ENCODE measurements at places on chromosomes 5 and 9.

DNA sequence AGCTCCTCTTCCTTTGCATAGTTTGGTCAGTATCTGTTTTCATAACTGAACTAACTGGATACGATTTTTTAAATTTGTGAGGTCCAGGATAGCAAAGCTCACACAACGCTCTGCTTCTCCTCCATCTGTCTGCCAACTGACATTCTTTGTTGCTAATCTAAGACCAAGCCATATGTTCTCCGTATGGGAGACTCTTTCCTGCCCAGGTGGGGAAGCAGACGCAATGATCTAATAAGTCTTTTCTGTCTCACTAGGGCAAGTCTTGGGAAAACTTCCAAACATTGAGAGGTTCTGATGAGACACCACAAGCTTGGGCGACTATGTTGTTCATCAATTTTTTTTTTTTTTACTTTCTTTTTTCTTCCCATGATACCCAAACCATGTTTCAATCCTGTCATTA lies 558.5 kb downstream of the EFNA5 start:
- no peak for DNase-seq

DNA sequence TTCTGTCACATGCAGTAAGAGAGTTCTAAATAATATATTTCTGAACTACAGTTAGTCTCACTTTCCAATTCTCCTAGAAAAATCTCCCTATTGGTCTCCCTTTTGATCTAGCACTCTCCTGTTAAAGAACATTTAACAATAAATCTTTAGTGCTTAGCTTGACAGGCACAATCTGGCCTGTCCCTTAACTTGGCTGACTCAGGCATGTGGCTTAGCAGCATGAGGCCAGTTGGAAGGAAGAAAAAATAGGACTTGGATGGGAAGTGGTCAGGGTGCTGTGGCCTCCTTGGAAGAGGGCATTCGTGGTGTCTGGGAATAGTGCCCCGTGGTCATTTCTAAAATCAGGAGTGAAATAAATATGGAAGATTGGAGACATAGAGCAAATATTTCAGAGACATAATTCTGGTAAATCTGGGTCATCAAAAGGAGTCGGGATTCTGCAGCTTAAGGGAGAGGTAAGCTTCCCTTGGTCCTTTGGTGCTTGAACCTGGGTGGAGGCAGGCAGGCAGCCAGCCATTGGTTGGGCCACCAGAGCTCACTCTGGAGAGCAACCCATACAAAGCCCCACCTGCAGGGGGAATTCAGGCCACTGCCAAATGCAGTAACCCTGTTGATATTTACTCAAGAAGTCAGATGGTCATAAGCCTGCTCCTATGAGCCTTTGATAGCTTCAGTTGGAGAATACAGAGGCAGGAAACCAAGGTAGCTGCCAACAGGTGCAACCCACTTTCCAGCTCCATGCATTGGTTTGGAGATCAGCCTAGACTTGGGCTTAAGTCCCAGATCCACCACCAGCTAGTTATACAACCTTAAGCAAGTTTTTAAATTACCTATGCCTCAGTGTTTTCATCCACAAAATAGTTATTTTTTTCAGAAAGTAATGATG lies 28.8 kb upstream of the TLE4 start:
- DNase-seq = no peak

- no peak for DNase-seq
Measured at GRCh38 chr5:56831773-56832172, 16.4 kb downstream of the MAP3K1 start.

DNA sequence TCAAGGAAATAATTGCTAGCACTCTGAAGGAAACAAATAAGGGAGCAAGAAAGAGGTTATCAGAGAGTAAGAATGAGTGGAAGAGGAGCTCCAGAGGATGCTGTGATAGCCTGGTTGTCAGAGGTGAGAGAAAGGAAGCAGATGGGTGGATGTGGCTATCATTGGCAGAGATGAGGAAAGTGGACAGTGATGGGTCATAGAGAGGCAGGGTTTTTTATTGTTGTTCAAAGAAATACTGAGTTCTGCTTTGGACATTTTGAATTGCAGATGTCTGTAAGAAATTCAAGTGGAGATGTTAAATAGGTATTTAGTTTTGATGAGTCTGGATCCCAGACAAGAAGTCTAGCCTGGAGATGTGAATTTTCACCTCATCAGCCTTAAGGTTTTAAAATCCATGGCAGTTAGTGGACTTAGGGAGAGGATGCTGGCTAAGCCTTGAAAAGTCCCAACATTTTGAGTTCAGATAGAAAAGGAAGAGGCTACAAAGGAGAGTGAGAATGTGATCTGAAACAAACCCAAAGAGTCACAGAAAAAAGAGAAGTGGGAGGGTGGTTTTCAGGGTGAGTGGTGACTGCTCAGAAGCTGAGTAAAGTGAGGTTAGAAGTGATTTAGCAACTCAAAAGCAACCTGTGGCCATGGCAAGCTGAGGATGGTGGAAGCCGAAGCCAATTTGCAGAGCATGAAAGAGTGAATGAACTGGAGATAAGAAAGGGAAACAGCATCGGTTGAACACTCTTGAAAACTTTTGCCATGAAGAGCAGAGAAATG lies 50.4 kb downstream of the PPIC start:
- DNase-seq = no peak

- no peak for DNase-seq
Measured at GRCh38 chr9:22107202-22108045, 98.3 kb upstream of the CDKN2B start.

DNA sequence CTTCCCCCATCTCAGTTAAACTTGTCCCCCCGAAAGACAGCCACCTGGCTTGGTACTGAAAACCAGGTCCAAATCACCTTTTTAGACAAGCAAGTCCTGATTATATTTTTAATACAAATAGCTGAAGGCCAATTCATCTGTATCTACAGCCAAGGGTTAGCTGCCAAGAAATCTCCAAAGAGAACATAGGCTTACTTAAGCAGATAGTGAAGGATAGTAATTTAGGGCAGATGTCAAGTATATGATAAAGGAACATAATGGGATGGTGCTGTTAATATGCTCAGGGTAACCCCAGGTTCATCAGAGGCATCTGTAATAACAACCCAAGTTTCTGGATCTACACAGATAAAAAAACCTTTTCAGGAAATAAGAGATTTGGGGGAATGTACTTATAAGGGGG lies 133.0 kb downstream of the EBF1 start:
- no peak for DNase-seq

- no peak for DNase-seq
Measured at GRCh38 chr5:82320966-82321365, 42.8 kb upstream of the RPS23 start.

- DNase-seq = no peak
Measured at GRCh38 chr5:160792281-160792680, 59.7 kb downstream of the ATP10B start.

DNA sequence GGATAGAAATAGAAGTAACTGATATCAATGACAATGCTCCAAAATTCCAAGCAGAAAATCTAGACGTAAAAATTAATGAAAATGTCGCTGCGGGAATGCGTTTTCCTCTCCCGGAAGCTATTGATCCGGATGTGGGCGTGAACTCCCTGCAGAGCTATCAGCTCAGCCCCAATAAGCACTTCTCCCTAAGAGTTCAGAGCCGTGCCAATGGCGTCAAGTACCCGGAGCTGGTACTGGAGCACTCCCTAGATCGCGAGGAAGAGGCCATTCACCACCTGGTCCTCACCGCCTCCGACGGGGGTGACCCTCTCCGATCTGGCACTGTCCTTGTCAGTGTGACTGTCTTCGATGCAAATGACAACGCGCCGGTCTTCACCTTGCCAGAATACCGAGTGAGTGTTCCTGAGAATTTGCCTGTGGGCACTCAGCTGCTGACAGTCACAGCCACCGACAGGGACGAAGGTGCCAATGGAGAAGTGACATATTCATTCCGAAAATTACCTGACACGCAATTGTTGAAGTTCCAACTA lies 818 bp downstream of the PCDHGA10 start:
- DNase-seq = no peak

DNA sequence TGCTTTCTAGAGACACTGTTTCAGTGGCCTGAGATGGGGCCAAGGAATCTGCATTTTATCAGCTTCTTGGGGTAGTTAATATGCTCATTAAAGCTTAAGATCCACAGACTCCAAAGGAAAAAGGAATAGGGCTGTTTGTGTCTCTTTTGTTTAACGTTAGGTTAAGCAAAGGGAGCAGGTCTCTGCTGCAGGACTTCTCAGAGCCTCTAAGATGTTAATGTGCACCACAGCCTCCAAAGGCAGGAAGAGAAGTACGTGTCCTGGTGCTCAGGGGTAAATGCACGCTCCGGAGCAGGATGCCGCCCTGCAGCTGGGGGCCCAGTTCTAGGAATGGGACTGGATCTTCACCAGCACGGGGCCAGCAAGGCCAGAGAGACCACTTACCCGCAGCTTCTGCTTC lies 19.6 kb downstream of the SPARC start:
- DNase-seq = no peak

DNA sequence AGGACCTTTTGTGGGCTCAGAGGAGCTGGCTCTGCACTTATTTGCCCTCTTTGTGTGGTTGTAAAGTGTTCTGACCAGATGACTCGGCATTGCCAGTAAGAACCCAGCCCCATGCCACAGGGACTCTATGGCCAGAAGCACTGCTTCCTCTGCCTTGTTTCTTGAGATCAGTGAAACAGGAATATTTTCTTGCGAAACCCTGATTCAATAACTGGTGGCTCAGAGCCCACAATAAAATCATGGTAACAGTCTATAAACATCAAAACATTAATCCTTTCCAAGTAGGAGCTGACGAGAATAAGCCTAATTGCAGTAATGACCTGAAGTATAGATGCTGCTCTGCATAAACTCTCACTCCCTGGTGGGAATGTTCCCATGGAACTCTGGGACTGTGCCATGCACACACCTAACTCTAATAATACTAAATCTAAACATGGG lies 344.3 kb downstream of the ZNF608 start:
- DNase-seq = no peak

DNA sequence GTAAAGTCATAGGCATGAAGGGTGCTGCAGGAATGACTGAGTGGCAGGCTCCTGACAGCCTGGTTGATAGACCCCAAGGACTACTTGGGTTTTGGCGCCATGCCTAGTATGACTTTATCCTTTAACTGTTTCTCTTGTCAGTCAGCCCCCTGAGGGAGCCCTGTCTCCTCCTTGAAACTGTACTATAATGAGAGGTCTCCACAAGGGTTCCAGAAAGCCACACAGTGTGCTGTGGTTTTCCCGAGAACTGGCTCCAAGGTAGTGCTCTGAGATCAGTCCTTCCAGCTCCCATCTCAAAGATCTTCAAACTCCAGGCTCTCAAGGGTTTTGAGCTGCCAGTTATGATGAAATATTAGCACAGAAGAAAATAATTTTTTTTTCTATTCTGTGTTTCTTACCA lies 26.7 kb upstream of the TNC start:
- no peak for DNase-seq

- no peak for DNase-seq
Measured at GRCh38 chr5:129063483-129064113, 31.0 kb upstream of the ISOC1 start.

- DNase-seq = no peak
Measured at GRCh38 chr5:37722236-37723161, 117.3 kb downstream of the GDNF start.

- no peak for DNase-seq
Measured at GRCh38 chr5:163361450-163361849, 75.9 kb upstream of the CCNG1 start.

GRCh38 chr9:90789862-90790261 lies 11.8 kb upstream of the SYK start:
- DNase-seq = no peak

- no peak for DNase-seq
Measured at GRCh38 chr9:111959468-111960359, 63.1 kb downstream of the UGCG start.

- DNase-seq = no peak
Measured at GRCh38 chr5:95771892-95772291, 40.8 kb downstream of the RHOBTB3 start.

DNA sequence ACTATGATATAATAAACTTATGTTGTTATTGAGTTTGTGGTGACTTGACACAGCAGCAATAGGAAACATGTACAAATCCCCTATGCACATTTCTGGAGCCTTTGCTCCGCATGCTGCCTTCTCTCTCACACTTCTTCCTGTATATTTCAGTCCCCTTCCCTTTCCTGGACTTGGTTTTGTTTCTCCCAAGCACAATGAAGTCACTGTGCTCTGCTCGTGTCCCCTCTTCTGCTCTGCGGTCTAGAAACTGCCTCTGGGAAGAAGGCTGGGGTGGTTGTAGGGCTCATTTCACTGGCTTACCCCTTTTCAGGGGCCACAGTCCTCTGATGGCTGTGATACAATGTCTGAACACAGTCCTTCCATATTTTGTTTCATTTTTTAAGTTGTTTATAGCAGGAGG lies 15.7 kb upstream of the FGD3 start:
- DNase-seq = no peak

- no peak for DNase-seq
Measured at GRCh38 chr5:17406423-17406838, 91.6 kb upstream of the TAF11L2 start.

DNA sequence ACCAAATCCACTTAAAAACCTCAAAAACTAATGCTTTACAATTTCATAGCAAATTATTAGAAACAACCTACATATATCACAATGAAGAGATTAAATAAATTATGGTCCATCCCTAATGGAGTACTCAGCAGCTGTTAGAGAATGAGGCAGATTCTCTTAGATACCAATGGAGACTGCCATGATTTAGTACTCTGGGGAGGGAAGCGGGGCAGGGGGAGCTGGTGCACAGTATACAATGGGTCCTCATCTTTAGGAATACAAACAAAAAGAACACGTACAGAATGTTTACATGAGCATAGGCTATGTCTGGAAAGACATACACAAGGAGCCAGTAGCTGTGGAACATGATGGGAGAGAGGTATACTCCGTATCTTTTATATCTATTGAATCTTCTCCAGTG lies 2.0 kb downstream of the LIFR start:
- no peak for DNase-seq
